ENCODE measurements at places on chromosomes 16 and 17.

DNA sequence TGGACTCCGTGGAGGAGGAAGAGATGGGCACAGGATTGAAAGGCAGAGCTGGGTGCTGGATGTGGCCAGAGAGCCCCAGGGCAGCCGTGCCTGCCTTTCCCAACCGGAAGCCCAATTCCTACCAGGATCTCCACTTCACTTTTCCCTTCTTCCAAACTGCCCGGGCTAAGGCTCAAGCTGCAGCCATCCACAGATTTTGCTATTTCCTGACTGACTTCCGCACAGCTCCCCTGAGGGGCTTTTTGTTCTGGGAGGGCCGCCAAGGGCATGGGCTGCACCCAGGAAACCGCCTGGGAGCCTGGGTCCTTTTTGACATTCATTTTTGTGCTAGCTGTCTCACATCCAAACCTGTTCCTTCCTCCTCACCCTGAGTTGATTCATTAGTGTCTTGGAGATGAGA lies 4.2 kb downstream of the SHISA6 start:
- DNase-seq = no peak

DNA sequence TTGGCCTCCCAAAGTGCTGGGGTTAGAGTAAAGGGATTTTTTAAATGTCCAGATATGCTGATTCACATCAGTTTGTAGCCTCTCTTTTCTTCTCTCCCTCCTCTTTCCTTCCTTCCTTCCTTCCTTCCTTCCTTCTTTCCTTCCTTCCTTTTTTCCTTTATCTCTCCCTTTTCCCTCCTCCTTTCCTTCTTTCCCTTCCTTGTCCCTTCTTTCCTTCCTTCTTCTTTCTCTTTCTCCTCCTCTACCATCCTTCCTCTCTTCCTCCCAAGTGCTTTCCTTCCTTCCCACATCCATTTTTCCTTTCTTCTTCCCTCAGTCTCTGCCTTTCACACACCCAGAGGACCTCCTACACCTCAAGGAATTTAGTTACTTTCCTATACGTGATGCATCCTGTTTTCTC lies 671.8 kb downstream of the HS3ST4 start:
- DNase-seq = no peak

- no peak for DNase-seq
These were observed 147.9 kb downstream of the MAF start for GRCh38 chr16:79452671-79453070.

- peak; percentile 95 for DNase-seq
These were observed 10.2 kb upstream of the MRC2 start for GRCh38 chr17:62616993-62617893.

- DNase-seq = no peak
These were observed 16.0 kb upstream of the LRRC75A start for GRCh38 chr17:16507918-16508533.

GRCh38 chr17:53629188-53629587 lies 193.5 kb upstream of the KIF2B start:
- DNase-seq = no peak

- no peak for DNase-seq
These were observed 28.5 kb upstream of the TRAP1 start for GRCh38 chr16:3745751-3746355.

- DNase-seq = peak; percentile 27
These were observed 11.0 kb upstream of the MVD start for GRCh38 chr16:88673716-88674379.

- peak; percentile 49 for DNase-seq
These were observed 1.3 kb downstream of the HOXB9 start for GRCh38 chr17:48624544-48625494.

DNA sequence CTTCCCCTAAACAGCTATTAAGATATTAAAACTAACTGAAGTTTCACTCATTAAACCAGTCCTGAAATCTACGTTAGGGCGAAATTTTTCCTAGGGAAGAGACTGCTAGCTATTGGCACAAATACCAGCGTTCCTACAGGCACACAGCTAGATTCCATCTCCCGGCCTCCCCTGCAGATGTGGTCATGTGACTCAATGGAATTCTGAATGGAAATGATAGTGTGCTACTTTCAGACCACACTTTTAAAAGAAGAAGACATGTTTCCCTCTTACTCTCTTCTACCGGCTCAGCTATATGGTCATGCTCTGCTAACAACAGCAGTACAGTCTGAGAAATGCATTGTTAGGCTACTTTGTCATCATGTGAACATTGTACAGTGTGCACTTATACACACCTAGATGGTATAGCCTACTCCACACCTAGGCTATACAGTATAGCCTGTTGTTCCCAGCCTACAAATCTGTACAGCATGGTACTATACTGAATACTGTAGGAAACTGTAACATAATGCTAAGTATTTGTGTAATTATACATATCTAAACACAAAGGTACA lies 31.4 kb downstream of the OGFOD1 start:
- DNase-seq = no peak

- DNase-seq = no peak
These were observed 108.5 kb downstream of the PCTP start for GRCh38 chr17:55859301-55859795.

DNA sequence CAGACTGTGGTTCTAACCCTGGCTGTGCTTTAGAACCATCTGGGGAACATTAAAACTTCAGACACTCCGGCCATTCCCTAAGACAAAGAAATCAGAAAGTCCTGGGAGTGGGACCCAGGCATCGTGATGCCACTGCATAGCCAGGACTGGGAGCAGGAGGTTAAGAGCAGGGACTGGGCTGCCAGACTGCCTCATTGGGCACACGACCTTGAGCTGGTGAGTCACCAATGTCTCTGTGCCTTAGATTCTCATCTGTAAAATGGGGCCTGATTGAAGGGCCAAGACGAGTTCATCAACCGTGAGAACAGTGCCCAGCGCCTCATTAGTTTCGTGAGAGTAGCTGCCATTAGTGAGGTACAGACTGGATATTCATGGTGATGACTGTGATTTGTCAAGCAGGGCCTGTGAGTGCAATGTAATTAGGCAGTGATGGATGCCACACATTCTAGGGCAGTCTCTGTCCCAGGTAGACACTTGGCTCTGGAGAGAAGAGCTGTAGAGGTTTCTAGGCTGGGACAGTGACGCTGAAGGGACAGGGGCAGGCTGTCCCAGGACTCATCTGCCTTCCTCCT lies 196.8 kb downstream of the NTN1 start:
- no peak for DNase-seq

DNA sequence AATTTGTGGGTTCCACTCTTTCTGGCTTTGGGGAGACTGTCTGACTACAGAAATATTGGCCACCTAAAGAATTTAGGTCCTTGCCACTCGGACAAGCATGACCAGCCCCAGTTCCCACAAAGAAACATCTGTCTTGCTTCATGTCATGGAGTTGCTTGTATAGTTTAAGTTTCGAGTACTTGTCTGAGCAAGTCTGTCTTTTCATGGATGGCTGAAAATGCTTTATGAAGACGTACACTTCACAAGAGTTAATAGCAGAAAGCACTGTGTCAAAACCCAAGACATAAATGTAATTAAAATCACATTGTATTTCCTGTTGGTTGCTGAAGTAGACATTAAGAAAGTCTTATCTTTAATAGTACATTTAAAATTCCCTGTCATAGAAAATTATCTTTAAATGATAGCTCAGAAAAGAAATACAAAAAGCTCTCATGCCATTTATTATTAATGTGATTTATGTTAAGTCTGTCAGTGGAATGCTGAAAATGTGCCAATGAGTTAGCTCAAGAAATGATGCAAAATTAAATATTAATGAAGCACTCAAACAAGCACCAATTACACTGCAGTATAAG lies 29.8 kb upstream of the XYLT2 start:
- DNase-seq = no peak

DNA sequence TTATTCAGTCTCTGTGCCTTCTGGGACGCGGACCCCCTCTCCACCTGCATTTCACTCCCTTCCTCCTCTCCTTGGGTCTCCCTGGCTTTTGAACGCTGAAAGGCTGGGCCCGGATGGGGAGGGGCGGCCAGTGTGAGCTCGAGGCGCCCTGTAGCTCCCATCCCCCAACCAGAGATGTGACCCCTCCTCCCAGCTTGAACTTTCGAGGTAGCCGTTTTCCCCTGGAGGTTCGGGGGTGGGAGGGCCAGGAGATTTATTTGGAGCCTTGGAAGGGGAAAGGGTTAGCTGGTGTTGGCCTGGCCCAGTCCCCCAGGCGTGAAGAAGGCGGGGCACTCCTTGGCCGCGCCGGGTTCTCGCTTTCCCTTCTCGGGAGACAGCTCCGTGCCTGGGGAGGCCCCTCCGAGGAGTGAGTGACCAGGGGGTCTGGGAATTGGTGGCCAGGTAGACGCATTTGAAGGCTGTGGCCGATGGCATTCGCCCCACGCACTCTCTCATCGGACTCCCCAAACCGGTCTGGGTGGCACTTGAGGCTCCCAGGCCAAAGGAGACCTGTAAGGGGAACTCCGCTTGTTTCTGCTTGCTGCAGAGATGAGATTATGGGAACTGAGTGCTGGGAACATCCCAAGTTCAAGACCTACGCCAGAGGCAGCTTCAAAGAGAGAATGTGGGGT lies 942 bp downstream of the LDAF1 start:
- no peak for DNase-seq

- no peak for DNase-seq
These were observed 459 bp upstream of the MARCHF10 start for GRCh38 chr17:62808576-62808970.

- DNase-seq = peak; percentile 50
These were observed 596 bp downstream of the UNKL start for GRCh38 chr16:1413684-1414531.

- DNase-seq = no peak
These were observed 6.2 kb downstream of the RTN4RL1 start for GRCh38 chr17:2018716-2019510.

DNA sequence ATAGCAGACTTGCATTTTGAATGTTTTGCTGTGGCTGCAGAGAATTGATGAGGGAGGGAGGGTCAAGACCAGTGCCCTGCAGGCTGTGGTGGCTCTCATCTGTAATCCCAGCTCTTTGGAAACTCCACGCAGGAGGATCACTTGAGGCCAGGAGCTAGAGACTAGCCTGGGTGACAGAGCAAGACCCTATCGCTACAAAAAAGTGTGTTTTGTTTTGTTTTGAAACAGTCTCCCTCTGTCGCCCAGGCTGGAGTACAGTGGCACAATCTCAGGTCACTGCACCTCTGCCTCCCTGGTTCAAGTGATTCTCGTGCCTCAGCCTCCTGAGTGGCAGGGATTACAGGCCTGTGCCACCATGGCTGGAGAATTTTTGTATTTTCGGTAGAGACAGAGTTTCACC lies 1.9 kb upstream of the UBE2G1 start:
- DNase-seq = no peak

DNA sequence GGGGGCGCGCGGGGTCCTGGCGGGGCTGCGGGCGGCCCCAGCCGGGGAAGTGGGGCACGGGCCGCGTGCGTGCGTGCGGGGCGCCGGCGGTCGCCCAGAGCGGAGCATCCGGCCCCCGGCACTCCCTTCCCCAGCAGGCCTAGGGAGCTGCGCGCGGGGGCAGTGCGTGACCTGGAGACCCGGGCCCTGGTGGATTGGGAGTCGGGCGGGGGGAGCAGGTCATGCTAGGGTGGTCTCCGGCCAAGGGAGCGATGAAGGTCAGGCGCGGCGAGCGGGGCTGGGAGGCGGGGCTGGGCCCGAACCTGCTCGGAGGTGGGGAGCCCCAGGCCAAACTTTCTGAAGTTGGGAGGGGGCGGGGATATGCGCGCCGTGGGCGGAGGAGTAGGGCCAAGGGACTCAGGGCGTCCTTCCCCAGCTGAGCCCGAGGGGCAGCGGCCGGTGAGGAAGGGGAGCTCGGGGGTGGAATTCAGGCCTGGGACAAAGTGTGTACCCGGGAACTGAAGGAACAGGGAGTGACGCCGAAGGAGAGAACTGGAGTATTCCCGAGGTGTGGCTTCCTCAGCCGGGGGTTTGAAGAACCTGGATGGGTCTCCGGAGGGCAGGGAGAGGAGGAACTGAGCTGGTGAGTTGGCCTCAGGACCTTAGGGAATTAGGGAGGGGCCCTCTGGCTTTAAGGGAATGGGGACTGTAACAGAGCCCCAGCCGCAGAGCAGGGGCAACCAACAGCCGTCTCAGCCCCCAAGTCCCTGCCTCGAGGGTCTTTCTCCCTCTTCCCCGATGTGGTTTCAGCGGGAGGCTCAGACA lies 589 bp downstream of the XYLT2 start:
- peak; percentile 33 for DNase-seq

DNA sequence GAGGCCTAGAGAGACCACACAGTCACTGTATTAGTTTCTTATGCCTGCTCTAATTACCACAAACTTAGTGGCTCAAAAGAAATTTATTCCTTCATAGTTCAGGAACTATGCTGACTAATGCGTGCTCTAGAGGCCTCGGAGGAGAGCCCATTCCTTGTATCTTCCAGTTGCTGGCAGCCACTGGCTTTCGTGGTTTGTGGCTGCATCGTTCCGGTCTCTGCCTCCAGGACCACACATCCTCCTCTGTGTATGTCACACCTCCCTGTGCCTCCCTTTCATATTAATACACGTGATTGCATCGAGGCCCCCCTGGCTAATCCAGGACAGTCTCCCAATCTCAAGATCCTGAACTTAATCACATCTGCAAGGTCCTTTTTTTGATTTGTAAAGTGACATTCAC lies 16.9 kb upstream of the MYLK3 start:
- peak; percentile 53 for DNase-seq

DNA sequence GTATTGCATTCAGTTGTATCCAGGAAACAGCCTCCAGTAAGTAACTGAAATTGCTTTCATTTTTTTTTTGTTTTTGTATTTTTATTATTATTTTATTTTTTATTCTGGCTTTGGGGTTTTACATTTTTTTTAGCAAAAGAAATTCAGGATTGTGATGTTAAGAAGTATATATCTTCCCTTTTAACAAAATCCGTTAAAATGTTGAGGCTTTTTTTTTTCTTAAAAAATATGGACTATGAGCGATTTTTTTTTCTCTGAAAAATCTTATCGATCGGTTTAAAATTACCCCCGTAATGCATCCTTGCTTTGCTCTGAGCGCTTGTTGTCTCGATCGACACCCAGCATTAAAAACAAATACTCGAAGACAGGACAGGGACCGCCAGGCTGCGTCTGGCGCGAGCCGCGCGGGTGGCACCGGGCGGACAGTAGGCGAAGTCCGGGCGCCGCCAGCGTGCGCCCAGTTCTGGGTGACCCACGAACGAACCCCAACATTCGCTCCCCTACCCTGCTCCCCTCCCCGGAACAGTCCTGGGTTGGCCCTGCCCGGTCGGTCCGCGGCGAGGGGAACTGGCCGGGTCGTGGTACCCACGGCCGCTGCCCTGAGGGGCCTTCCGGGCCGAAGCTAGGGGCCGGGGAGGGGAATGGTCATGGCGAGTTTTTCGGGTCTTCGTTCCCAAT lies 482 bp downstream of the BAHCC1 start:
- peak; percentile 60 for DNase-seq

DNA sequence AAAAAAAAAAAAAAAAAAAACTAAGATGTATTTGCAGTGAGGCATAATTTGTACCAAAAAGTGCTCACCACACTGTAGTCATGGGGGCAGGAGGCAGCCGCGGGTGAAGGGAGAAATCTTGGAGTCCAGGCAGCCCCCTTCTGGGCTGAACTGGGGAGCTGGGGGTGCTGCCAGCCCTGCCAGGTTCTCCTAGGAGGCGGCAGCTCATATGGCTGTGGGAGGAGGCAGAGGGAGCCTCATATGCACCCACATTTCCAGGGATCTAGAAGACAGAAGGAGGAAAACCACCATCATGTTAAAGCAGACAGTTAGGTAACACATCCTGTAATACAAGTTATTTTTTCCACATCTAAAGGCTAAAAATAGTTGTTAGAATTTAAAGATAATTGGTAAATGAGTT lies 16.3 kb downstream of the MAPT start:
- DNase-seq = no peak

GRCh38 chr17:2157081-2157480 lies 102.2 kb downstream of the HIC1 start:
- no peak for DNase-seq

All from SJCRH30 (cell line).